GM23248 (cell line): ENCODE measurements at places on chromosomes 7 and 10. TPM values are rescaled to one million over a fixed set of nuclear protein-coding genes. Genes with fewer than 3 reads are reported as not detected.

- DNase-seq, result no peak
Measured at GRCh38 chr10:77511498-77512218, 126.0 kb downstream of the KCNMA1 start.

DNA sequence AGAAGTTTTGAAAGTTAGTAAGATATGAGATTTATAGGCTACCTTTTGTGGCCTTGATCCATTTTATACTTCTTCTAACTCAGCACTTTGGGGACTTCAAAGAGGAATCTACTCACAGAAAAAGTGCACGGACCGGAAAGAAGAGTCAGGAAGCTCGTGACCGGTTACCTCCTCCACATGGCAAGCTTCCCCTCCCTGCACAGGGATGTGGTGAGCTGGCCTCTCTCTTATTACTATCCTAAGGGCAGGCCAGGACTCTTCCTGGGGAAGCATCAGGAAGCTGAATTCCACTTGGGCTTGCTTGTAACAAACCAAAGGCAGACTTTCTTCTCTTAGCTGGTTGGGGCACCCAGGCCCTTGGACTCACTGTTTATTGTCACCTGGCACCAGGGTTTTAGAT lies 170.8 kb upstream of the GLI3 start:
- DNase-seq, result no peak

ASB10 gene
- polyA plus RNA-seq, result not detected in 2 replicates

- DNase-seq, result no peak
Measured at GRCh38 chr7:50312250-50313162, 8.0 kb downstream of the IKZF1 start.

- no peak for DNase-seq
Measured at GRCh38 chr7:70383066-70383782, 748.7 kb upstream of the GALNT17 start.

DNA sequence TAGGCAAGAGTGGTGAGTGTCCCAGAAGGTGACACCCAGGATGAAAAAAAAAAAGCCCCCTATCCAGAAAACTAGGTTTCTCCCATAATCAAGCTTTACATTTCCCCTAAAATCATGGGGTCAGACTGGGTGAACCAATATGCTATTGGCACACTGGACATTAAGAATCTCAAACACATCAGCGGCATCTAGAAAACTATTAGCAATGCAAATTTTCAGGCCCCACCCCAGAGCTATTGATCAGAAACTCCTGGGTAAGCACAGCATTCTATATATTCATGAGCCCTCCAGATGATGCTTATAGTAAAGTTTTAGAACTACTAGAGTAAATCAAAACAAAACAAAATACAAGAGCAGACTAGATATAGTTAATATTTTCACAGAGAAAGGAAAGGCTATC lies 36.4 kb downstream of the IQUB start:
- DNase-seq, result no peak

- DNase-seq, result no peak
Measured at GRCh38 chr7:27943241-27943640, 203.3 kb downstream of the TAX1BP1 start.

CALHM1 gene
- 0.08 TPM in 1 of 2 replicates, not detected in the other for polyA plus RNA-seq
